ENCODE measurements at places on chromosomes 2 and 18. TPM values are rescaled to one million over a fixed set of nuclear protein-coding genes. Genes with fewer than 3 reads are reported as not detected.

- no peak overlapping the region for H3K27ac ChIP-seq
- no peaks in the 10 kb centered on the region for H3K4me1 ChIP-seq
- H3K27me3 ChIP-seq: peaks cover 3% of the 10 kb centered on the region
- H3K4me3 ChIP-seq: no peak overlapping the region
- H3K36me3 ChIP-seq: no peaks in the 10 kb centered on the region
Observed at GRCh38 chr18:62453864-62454263, 69.0 kb upstream of the ZCCHC2 start.

GRCh38 chr2:137924019-137924418, 40.3 kb upstream of the HNMT start:
- DNase-seq: no peak
- no peaks in the 10 kb centered on the region for H3K36me3 ChIP-seq
- no peaks in the 10 kb centered on the region for H3K4me1 ChIP-seq
- no peak overlapping the region for H3K27ac ChIP-seq

DNA sequence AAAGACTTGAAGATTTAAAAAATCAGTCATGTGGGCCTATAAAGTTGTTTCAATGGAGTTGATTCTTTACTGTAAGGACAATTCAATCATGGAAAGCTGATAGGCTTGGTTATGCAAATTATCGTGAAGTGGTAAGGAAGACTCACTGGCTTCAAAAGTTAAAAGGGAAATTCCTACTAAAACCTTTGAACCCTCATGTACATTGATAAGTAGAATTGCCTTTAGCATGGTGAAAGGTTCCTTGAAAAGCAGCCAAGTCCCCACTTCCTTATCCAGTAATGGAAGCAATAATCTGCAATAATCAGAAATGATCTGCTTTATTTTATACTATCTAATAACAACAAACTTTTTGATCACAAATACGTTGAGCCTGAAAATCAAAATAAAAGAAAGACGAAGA, 14.4 kb upstream of the CCL20 start:
- no peaks in the 10 kb centered on the region for H3K27me3 ChIP-seq
- no peaks in the 10 kb centered on the region for H3K36me3 ChIP-seq

DNA sequence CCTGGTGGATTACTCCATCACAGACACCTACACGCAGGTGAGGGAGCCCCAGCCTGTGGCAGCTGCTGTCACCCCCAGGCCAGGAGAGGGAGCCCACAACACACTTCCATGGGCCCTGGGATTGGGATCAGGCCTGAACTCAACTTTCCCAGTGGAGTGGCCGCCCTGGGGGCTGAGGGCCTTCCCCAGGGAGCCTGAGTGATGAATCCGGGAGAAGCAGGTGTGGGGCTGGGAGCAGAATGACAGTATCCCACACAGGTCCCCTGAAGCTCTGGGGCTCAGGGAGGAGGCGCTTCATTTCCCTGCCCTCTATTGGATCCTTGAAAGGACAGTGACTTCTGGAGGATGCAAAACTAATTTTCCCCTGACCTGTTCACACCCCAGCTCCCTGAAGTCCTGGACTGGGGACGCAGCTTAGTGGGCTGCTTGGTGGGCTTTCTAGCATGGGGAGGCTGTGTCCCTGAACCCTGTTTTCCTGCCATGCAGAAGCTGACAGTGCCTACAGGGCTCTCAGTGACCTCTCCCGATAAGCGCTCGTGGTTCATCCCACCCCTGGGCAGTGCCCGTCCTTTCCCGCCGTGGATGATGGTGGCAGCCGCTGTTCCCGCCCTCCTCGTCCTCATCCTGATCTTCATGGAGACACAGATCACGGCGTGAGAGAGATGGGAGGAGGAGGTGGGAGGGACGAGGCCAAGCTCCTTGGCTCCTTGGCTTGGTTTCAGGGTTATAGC, 11.0 kb downstream of the SLC4A3 start:
- no peak overlapping the region for H3K27ac ChIP-seq
- no peak for DNase-seq

DNA sequence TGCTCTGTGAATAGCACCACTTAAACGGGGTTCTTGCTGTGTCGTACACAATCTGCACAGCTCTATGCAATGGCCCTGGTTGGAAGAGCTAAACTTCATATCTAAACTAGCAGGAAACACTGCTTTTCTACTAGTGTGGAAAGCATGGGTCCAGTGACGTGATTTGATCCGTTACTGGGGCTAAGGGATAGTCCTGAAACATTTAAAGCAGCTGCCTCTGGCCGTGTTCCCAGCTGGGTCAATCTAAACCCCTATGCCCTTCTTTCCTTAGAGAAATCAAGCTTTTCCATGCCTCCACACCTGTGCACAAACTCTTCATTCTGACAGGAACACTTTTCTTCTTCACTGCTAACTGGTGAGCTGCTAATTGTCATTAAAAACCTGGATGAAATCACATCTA, 5.4 kb upstream of the IGFBP5 start:
- peaks cover 24% of the 10 kb centered on the region for H3K27me3 ChIP-seq
- DNase-seq: no peak
- no peak overlapping the region for H3K4me3 ChIP-seq
- no peaks in the 10 kb centered on the region for H3K4me1 ChIP-seq

DNA sequence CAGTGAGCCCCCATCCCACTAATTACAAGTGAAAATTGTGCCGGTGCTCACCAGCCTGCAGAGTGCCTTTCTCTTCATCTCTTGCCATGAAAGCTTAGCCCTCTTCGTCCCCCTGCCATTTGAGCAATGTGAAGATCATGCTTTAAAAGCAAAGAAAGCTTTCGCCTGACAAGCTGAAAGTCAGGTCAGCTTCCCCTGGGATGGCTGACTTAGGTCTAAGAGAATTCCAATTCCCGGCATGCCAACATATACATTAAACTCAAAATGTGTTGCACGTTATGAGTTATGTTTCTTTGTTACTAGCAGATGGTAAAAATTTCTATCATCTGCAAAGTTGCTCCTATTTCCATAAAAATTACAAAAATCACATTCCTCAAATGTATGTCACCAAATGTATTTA, 129.8 kb downstream of the AFF3 start:
- no peaks in the 10 kb centered on the region for H3K4me1 ChIP-seq
- no peak overlapping the region for H3K4me3 ChIP-seq
- DNase-seq: no peak
- H3K27me3 ChIP-seq: no peaks in the 10 kb centered on the region

- H3K4me3 ChIP-seq: no peak overlapping the region
- no peak for DNase-seq
- no peaks in the 10 kb centered on the region for H3K27me3 ChIP-seq
- H3K36me3 ChIP-seq: no peaks in the 10 kb centered on the region
- H3K27ac ChIP-seq: no peak overlapping the region
Observed at GRCh38 chr2:74253971-74254310, 55.5 kb downstream of the MTHFD2 start.

DNA sequence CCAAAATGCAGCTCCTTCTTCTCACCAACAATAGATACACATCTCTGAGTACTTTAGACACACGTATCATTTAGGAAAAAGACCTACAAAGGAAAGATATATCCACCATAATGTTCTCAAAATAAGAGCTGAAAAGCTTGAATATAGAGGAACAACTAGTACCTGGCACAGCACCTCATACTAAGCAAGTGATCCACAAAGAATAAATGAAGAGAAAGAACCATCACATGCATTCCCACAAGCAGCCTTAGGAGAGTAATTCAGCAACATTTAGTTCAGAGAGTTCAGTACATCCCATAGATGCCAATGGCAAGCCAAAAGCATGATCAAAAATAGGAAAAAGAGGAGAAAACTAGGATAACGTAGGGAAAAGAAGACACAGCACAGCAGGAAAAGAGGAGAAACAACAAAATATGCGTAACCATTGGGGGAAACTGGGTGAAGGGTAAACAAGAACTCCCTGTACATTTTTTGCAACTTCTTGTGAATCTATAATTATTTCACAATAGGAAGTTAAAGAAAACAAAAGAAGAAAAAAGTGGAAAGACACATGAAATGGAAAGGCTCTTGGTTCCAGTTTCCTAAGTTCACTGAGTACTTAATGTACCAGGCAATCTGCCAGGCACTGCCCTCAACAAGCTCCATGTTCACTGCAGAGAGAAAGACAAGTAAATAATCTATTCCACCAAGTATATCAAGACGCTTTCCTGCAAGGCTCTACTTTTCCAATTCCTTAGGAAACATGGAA, 22.3 kb downstream of the CLASP1 start:
- H3K4me3 ChIP-seq: no peak overlapping the region
- H3K36me3 ChIP-seq: no peaks in the 10 kb centered on the region
- no peaks in the 10 kb centered on the region for H3K4me1 ChIP-seq
- no peak overlapping the region for H3K27ac ChIP-seq
- H3K27me3 ChIP-seq: no peaks in the 10 kb centered on the region
- no peak for DNase-seq

GRCh38 chr2:171319164-171319810, 114.5 kb downstream of the METTL8 start:
- H3K27me3 ChIP-seq: no peaks in the 10 kb centered on the region
- peak overlapping the region; percentile 83 for H3K4me3 ChIP-seq
- no peaks in the 10 kb centered on the region for H3K36me3 ChIP-seq

- H3K36me3 ChIP-seq: no peaks in the 10 kb centered on the region
- H3K27me3 ChIP-seq: no peaks in the 10 kb centered on the region
- DNase-seq: no peak
- H3K4me1 ChIP-seq: no peaks in the 10 kb centered on the region
- H3K4me3 ChIP-seq: no peak overlapping the region
Observed at GRCh38 chr2:121627525-121628050, 21.7 kb downstream of the CLASP1 start.

DNA sequence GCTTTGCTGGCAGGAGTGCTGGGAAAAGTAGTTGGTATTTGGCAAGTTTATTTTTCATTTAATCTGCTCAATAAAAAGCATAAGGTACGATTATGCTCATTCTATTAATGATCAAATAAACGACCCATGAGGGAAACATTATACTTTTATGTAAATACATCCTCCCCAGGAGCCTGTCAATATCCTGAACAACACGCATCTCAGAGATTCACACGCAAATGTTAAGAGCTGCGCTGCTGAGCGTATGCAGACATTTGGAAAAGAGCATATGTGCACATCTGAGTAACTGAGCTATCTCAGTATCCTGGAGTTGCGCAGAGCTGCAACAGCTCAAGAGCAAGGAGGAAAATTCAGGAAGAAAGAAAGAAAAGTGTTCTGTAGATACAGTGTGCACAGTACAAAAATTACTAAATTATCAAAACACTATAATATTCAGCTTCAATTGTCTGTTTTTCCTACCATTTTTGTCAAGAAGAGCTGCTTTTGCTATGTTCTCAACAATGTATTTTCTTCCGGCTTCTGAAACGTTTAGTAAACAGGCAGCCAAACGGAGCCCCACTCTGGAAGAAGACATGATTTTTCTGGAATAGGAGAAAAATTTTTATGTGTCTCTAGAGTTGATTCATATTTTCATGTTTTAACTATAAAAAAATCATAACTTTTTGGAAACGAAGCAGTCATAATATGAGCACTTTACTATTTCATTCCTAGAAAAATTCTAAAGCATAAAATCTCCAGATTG, 2.4 kb downstream of the FTCDNL1 start:
- peaks cover 5% of the 10 kb centered on the region for H3K4me1 ChIP-seq
- H3K4me3 ChIP-seq: no peak overlapping the region
- no peaks in the 10 kb centered on the region for H3K36me3 ChIP-seq
- DNase-seq: no peak
- H3K27ac ChIP-seq: no peak overlapping the region

GRCh38 chr2:239963646-239964205, 61.4 kb downstream of the NDUFA10 start:
- no peak for DNase-seq
- H3K36me3 ChIP-seq: peaks cover 60% of the 10 kb centered on the region
- no peak overlapping the region for H3K27ac ChIP-seq
- H3K4me3 ChIP-seq: no peak overlapping the region
- no peaks in the 10 kb centered on the region for H3K4me1 ChIP-seq

Gene VAMP5
- 54.8 TPM for total RNA-seq

Gene RAD51AP2
- not detected for total RNA-seq

Gene DAW1
- total RNA-seq: not detected

Gene PAX3
- not detected for total RNA-seq

Gene EHBP1
- 25.6 TPM for total RNA-seq

Gene VSNL1
- not detected for total RNA-seq

Gene LOXL3
- 1.1 TPM for total RNA-seq

Gene MYO7B
- total RNA-seq: not detected

Gene ITPRIPL1
- 27.8 TPM for total RNA-seq

Gene ABCB11
- not detected for total RNA-seq
